Foreskin keratinocyte (primary cell): ENCODE measurements at places on chromosomes 2 and 18. TPM values are rescaled to one million over a fixed set of nuclear protein-coding genes. Genes with fewer than 3 reads are reported as not detected.

The REG3A gene
- not detected in 2 replicates for total RNA-seq

The CABLES1 gene
- 0.24 and 0.35 TPM in 2 replicates for total RNA-seq

The RIT2 gene
- total RNA-seq, result not detected in 2 replicates

The PAX3 gene
- not detected in 2 replicates for total RNA-seq

The CPSF3 gene
- total RNA-seq, result 59.3 and 60.7 TPM in 2 replicates

The RNU2-63P gene
- total RNA-seq, result 6.8 and 46.8 TPM in 2 replicates

The CPO gene
- total RNA-seq, result not detected in 2 replicates

The GCG gene
- total RNA-seq, result not detected in 2 replicates

The SERPINB10 gene
- total RNA-seq, result 0.07 and 2.3 TPM in 2 replicates

DNA sequence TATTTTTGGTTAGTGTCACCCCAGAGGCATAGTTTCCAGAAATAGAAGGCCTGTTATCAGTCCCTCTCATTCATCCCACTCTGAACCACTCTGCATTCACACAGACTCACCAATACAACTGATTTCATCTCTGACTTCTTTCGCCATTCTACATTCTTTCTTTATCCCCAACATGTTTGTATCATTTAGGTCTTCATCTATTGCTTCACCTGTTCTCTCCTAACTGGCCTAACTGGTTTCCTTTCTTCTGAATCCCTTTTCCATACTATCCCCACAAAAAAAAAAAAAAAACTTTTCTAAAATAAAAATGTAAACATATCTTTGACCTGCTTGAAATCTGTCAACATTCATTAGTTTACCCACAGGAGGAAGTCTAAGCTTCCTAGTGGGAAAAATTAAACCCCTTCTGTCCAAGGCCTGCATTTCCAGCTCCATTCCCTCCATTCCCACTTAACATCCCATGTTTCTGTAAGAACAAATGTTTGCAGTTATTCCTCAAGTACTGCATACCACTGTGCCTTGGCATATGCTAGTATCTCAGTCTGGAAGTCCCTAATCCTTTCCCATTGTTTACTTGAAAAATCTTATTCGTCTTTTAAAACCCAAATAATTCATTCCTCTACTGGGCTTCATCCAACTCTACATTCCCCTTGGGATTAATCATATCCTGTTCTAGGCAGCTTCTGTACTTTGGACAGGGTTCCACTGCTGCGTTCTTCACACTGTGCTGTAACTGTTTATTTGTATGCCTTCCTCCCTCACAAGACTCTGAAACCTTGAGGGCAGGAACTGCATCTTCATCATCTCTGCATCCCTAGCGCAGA is 68.5 kb downstream of the FIGN start:
- DNase-seq, result peak; percentile 82

GRCh38 chr2:10058251-10059015 is 15.1 kb downstream of the KLF11 start:
- DNase-seq, result no peak

GRCh38 chr2:237540823-237541222 is 25.6 kb upstream of the PRLH start:
- peak; percentile 29 for DNase-seq

- no peak for DNase-seq
Observed at GRCh38 chr2:119608553-119608952, 64.3 kb downstream of the CFAP221 start.

- DNase-seq, result no peak
Observed at GRCh38 chr2:231286964-231287363, 88.5 kb downstream of the ARMC9 start.

DNA sequence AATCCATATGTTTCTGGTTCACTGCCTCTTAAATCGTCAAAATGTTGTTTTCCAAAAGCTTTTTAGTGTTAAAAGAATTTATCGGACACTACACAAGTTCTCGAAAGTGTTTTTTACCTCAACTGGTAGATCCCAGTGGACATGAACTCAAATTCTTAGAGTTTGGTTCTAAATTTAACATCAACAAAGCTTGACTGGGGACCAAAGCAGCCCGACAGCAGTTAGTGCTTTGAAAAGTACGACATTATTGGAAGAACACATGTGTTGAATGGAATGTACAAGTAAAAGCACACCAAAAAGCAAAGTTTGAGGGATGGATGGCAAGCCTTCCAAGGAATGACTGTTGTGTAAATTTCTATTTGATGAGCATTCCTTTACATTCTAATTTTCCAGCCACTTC is 803.9 kb upstream of the POU3F3 start:
- no peak for DNase-seq

- DNase-seq, result no peak
Observed at GRCh38 chr2:199668645-199669044, 182.3 kb downstream of the FTCDNL1 start.

DNA sequence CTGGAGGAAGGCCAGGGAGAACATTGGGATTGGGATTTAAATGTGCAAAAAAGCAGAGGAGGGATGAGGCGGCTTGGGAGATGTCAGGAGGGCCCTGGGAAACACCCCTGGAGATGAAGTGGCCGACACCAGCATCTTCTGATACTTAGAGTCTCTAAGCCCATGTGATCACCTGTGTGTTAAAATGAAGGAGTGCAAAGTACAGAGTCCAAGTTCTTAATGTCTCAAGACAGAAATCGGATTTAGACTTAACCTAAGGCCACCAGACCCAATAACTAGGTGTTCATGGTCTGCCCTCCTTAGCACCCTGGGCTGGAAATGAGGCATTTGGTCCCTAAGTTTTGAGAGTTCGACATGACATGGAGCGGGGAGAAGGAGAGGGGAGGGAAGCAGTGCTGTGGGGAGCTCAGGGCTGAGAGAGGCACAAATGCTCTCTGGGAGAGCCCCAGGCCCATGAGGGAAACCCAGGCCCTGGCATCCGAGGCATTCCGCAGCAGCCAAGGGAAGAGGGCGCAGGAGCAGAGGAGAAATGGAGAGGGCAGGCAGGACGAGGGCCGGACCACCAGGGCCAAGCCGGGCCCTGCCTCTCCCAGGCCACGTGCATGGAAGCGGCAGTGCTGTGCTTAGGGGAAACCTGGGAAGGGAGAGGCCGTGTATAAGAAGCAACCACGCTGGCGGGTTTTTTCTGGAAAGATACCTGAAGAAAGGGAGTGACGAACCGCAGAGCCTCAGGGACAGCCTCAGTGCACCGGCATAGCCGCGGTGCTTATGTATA is 63.3 kb downstream of the SFXN5 start:
- no peak for DNase-seq

DNA sequence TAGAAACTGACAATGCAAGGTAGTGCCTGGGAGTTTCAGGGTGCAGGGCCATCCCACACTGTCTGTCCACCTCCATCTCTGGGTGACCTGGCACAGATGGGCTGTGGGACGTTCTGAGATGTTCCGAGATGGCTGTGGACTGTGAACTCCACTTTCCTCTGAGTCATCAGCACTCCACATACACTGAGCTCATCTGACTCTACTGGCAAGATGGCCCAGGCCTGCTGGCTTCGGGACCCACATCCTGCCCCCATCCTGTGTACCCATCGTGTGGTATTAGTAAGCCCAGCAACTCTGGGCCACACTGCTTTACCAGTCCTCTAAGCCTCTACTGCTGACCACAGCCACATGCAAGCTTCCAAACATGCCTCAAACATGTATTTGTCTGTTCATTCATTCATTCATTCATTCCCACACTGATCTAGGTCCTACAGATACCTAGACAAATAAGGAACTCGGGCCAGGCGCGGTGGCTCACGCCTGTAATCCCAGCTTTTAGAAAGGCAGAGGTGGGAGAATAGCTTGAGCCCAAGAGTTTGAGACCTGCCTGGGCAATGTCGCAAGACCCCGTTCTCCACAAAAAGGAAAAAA is 124.8 kb upstream of the CXCR4 start:
- no peak for DNase-seq

DNA sequence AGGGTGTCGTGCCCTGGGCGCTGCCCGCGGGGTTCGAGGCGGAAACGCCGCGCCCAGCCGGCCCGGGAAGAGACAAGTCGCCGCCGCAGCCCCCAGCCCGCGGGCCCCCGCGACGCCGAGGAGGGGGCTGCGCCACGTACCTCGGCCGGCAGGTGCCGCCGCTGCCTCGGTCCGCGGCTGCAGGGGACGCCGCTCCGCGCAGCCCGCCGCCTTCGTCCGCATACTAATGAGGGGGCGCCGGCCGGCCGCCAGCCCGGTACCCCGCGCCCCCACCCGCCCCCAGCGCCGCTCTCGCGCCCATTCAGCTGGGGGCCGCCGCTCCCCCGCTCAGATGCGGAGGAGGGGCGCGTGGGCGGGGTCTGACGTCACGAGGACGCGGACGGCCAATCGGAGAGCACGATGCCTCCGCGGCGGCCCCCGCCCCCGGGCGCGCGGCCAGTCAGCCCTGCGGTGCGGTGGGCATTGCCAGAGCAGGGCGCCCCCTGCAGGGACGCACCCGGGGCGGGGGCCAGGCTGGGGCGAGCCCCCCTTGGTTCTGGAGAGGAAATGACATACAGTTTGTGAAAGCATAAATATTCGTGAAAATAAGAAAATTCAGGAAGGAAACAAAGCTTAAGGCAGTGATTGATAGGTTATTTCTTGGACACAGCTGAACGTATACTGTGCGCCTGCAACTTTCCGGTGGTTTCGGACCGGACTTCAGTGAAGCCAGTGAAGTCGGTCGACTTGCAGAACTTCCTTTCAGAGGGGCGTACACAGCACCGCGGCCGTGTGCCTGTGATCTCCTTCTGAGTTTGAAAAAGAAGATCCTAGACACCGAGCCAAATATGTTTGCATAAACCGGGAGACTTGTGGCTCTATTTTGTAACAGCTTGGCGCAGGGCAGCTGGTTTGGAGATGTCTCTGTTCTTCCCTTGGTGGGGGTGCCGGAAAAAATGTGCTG is at the start of gene ST3GAL5:
Gene ST3GAL5 (minus strand): TSS at position 307 of the 943 bp plus-strand sequence. CDS start 85 bp downstream, at position 222.
- no peak for DNase-seq

GRCh38 chr2:40178171-40178778 is 273.6 kb downstream of the SLC8A1 start:
- DNase-seq, result no peak

DNA sequence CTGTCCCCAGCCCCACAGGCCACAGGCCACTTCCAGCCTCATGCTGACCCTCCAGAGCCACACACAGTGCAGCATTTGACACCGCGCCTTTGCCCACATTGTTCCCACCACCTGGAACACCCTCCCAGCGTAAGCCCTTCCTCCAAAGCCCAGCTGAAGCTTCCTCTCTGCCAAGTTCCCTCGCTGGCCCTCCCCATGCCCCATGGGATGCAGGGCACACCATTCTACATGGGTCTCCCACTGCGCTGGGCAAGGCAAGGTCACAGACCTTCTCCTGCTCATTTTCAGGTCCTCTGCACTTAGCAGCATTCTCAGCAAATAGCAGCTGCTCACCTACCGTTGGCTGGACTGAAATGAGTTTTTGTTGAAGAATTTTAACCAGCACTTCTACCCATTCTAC is 455.5 kb downstream of the EIPR1 start:
- no peak for DNase-seq

DNA sequence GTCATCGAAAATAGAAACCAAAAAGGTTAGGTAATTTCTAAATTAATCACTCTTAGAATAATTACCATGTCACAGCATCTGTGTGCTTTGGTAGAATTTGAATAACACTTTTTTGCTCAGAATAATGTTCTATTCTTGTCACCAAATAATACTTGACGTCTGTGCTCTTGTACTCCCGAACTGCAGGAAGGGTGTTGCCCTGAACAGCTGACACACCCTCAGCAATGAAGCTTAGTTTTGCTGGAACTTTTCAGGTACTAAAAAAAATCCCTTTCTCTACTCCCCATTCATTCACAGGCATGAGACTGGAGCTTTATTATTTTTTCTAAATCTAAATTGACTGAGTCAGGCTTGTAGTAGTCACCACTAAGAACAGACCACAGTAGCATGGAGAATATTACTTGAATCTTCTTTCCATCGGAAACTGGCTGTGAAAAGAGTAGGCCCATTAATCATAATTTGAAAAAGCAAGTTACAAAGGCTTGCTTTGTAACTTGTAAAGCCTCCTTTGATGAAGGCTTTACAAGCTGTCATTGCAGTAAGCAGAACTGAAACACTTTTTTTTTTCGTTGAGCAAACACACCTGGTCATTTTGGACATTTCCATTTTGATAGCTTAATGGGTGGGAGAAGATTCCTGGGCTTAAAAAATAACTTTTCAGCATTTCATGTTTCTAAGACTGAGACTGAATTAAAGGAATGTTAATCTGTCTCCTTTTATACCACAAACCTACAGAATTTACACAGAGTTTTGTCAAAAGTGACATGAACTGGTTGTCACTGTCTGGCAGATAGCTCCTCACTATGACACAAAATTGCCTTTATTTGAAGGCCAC is 70.3 kb upstream of the PELI1 start:
- peak; percentile 85 for DNase-seq

DNA sequence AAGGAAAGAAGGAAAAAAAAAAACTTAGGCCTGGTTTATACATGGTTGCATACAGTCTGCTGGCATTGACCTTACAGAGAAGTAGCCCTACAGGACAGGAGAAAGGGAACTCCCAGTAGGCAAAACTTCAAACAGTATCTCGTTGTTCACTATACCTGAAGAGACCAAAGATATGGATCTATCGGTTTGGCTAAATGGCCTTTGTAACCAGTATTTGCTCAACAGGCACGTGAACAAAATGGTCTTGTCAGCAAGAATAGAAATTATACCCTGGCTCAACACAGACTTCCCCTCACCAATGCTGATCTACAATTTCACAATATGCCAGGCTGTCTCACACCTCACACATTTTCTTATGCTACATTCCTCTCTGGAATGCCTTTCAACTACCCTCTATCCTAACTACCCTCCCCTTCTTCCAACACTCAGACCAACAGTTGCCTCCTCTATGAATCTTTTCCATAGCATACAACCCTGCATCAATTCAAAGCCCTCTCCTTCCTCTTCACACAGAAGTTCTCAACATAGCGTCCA is 13.7 kb downstream of the HYCC2 start:
- no peak for DNase-seq

DNA sequence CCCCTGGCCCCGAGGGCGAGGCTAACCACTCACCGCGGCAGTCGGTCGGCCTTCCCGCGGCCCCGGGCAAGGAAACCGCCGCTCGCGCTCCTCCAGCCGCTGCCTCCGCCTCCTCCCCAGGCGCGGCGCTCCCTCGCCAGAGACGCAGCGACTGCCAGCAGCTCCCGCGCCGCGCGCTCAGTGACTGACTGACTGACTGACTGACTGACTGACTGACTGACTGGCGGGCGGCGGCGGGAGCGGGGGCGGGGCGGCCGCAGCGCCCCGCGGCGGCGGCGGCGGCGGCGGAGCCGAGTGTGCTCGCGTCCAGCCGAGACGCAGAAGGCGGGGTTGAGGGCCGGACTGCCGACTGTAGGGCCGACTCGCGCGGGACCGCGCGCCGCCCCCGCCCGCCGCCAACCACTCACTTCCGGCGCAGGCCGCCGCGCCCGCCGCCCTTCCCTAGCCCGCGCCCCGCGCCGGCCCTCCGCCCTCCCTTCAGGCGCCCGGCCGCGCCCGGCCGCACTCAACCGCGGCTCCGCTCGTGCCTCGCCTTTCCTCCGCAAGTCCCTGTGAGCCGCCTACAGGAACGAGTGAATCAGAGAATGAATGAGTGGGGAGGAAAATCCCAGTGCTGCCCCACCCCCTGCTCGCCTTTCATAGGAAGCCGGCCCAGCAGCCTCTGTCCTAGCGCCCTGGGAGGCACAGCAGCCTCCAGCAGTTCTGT is at the start of gene RAPH1:
Gene RAPH1 (minus strand): TSS at position 224 of the 706 bp plus-strand sequence. CDS start 39,948 bp downstream, outside the sequence.
- DNase-seq, result peak; percentile 66

GRCh38 chr2:232880764-232881351 is 10.8 kb downstream of the SNORC start:
- no peak for DNase-seq
